ENCODE measurements at places on chromosomes 1 and 21.

GRCh38 chr1:86950712-86951419 is 36.4 kb downstream of the HS2ST1 start:
- no peak for DNase-seq

GRCh38 chr1:49045371-49045770 is 268.7 kb upstream of the BEND5 start:
- DNase-seq: no peak

DNA sequence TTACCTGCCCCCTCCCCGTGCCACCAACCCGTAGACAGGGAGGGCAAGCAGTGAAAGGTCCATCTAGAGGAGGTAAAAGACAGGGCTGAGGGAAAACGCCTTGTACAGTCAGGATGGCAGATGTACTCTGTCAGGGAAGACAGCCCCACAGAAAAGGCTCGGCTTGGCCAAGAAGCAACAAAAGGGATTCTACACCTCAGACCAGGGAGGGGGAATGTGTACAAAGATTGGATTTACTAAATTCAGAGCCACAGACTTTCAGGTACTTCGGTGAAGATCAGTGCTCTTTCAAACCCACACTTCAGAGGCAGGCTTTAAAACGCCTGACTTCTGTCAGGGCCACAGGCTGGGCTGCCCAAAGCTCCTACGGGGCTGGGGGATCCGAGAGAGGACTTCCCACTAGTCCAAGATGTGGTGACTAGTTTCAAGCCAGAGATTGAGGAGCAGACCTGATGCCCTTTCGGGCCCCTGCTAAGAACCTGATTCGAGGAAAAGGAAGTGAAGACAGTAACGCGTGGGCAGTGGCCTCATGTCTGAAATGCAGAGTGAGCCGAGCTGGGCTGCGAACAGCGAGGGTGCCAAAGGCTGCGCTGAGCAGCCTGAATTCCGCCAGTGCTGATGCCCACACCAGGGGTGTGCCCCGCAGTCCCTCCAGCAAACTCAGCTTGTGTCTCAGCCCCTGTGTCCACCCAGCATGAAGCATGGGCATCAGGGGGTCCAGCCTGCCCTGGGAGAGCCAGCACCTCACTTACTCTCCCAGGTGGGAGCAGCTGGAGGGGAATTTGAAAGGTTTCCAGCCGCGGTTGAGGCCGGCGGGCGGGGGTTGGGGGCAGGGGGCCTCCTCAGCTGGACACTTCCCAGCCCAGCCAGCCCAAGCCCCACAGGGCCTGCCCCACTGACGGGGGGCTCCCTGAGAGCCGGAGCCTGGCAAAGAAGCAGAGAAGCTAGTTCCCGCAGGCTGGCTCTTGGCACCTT is 36.2 kb downstream of the KIAA1614 start:
- no peak for DNase-seq

- no peak for DNase-seq
Measured at GRCh38 chr1:93734999-93735398, 53.4 kb upstream of the BCAR3 start.

GRCh38 chr1:184684285-184685074 is 70.2 kb downstream of the EDEM3 start:
- DNase-seq: no peak

GRCh38 chr1:83554174-83554573 is 444.8 kb downstream of the TTLL7 start:
- DNase-seq: no peak
